ENCODE measurements at places on chromosomes 1 and 21. TPM values are rescaled to one million over a fixed set of nuclear protein-coding genes. Genes with fewer than 3 reads are reported as not detected.

- no peak overlapping the region for H3K27ac ChIP-seq
- no peaks in the 10 kb centered on the region for H3K36me3 ChIP-seq
- H3K27me3 ChIP-seq, result no peaks in the 10 kb centered on the region
- no peak for DNase-seq
These were observed 127.5 kb upstream of the ADAMTS5 start for GRCh38 chr21:27094184-27094948.

DNA sequence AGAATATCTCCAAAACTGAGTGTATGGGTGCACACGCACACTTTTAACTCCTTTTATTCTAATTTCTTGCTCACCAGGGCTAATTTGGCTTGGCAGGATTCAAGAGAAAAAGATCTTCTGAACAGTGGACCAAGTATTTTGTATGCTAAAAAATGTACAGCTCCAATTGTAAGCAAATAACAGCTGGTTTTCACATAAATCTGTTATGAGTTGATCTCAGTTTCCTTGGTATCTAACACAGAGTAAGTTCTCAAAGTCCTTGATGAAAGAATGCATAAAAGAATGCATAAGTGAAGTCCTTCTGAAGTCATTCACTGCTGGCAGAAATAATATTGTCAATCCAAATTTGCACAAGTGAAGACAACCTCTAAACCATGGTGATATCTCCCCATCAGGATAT is 213.0 kb downstream of the OMA1 start:
- H3K27me3 ChIP-seq, result no peaks in the 10 kb centered on the region
- H3K4me1 ChIP-seq, result no peaks in the 10 kb centered on the region
- no peak overlapping the region for H3K4me3 ChIP-seq
- H3K36me3 ChIP-seq, result no peaks in the 10 kb centered on the region
- no peak for DNase-seq
- no peak overlapping the region for H3K27ac ChIP-seq

SPATA45 gene
- total RNA-seq, result 0.51 TPM

- no peaks in the 10 kb centered on the region for H3K27me3 ChIP-seq
- H3K4me1 ChIP-seq, result no peaks in the 10 kb centered on the region
- H3K27ac ChIP-seq, result no peak overlapping the region
- no peak for DNase-seq
These were observed 497.5 kb downstream of the RWDD3 start for GRCh38 chr1:95731466-95731865.

HES4 gene
- 2.0 TPM for total RNA-seq

- H3K4me1 ChIP-seq, result peaks cover 7% of the 10 kb centered on the region
- no peak overlapping the region for H3K27ac ChIP-seq
- no peak overlapping the region for H3K4me3 ChIP-seq
- no peak for DNase-seq
- no peaks in the 10 kb centered on the region for H3K27me3 ChIP-seq
These were observed 3.8 kb downstream of the ARV1 start for GRCh38 chr1:230982696-230983095.

ALDH4A1 gene
- 7.3 TPM for total RNA-seq

- no peak overlapping the region for H3K4me3 ChIP-seq
- H3K4me1 ChIP-seq, result peaks cover 25% of the 10 kb centered on the region
These were observed 862 bp upstream of the DIPK1A start for GRCh38 chr1:92961896-92962752.

DNA sequence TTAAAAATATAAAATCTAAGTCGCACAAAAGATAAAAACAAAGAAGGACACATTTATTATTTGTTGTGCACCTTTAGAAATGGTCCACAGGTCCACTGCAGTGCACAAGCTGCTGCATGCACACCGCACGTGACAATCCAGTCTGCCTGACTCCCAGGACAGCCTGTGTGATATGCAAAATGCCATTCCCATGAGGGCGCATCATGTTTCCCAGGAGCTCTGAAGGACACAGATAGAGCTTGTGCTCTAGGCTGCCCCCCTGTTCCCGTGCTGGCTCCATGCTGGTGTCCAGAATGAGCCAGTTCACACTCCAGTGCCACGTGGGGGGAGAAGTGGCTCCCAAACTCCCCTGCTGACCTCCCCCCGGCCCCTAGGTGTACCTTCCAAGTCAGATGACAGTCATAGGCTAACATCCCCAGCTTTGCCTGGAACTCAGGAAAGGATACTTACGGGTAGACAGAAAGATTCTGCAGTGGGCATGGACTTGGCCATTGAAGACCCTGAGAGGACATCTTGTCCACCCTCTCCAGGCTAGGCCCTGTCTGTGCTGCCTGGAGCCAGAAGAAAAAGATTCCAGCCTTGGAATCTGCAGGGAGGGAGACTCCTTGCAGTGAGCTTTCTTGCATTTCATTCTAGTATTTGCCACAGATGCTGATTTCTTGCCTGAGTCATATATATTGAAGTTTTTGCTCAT is 26.3 kb downstream of the RAB7B start:
- no peaks in the 10 kb centered on the region for H3K36me3 ChIP-seq
- no peak overlapping the region for H3K27ac ChIP-seq
- H3K4me1 ChIP-seq, result no peaks in the 10 kb centered on the region
- no peak for DNase-seq
- no peak overlapping the region for H3K4me3 ChIP-seq

COL11A1 gene
- not detected for total RNA-seq

PRKAA2 gene
- not detected for total RNA-seq

RHD gene
- not detected for total RNA-seq

S100A10 gene
- 257 TPM for total RNA-seq

GMEB1 gene
- 21.4 TPM for total RNA-seq

DNA sequence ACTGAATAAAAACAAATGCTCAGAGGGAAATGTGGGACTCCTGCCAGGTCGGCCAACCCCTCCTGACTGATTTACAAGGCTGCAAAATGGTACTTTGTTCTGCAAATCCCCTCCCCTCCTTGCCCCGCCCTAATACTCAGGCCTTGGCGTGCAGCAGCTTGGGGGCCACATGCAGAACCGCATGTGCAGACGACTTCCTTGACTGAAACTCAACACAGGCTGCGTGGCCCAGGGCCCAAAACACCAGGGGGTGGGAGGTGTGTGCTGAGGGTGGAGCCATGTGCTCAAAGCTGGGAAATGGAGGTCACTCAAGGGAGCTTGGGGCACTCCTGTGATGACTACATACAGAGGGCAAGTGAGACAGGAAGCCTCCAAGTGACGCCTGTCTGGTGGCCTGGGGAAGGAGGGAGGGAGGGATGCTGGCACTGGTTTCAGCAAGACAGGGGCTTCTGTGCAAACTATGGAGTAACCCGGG is 87.2 kb downstream of the MRPL37 start:
- no peaks in the 10 kb centered on the region for H3K27me3 ChIP-seq
- no peaks in the 10 kb centered on the region for H3K36me3 ChIP-seq
- DNase-seq, result peak; percentile 87
- H3K4me1 ChIP-seq, result peaks cover 81% of the 10 kb centered on the region
- H3K4me3 ChIP-seq, result peak overlapping the region; percentile 3
- H3K27ac ChIP-seq, result peak overlapping the region; percentile 85

Measured in activated CD4-positive, alpha-beta memory T cell treated with anti-CD3 and anti-CD28 coated beads for 36 hours (primary cell).